ENCODE measurements at places on chromosomes 1 and 21. TPM values are rescaled to one million over a fixed set of nuclear protein-coding genes. Genes with fewer than 3 reads are reported as not detected.

DNA sequence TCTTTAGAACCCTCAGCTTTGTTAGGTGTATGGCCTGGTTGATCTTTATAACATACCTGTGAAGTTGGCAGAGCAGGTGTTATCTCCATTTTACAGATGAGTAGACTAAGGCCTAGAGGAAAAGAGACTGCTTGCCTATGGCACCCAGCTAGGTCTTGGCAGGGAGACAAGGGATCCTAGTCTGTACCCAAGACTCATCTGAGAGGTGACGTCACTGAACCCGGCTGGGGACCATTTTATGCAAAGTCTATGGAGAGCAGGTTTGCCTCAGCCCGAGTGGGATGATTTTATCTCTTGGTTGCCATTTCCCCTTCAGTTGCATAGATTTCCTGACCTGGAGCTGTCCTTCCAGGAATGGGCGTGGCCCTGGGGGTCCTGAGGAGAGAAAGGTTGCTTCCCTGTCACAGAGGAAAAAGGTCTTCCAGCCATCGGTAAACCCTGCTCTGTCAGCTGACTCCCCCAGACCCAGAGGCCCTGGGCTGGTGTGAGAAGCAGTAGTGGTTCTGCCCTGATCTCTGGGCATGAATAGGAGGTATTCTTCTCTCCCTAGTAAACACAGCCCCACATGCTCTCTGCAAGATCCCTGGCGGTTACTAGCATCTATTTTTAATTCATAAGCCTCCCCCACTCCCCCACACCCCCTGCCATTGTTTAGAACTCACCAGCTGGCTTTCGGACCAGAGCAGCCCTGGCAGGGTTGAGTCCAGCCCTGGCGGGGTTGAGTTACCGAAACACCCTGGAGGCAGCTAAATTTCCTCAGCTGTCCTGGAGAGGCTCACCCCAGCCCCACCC, 19.6 kb downstream of the TMCC2 start:
- DNase-seq = no peak

DNA sequence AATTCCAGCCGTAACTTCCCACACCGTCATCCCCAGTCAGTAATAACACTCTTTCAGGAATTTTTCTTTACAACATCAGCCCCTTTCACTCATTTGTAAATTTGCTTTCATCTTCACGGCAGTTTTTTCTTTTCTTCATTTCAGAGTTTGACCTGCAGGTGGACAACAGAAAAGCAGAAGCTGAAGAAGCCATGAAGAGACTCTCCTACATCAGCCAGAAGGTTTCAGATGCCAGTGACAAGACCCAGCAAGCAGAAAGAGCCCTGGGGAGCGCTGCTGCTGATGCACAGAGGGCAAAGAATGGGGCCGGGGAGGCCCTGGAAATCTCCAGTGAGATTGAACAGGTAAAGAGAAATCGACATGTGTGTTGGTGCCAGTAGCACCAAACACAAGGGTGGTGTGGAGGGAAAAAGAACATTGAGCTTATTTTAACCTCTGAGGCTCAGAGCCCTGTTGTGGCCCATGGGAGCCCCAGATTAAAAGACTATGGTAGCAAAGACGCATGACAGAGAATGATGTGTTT, 53.2 kb downstream of the LAMC2 start:
- no peak for DNase-seq

DNA sequence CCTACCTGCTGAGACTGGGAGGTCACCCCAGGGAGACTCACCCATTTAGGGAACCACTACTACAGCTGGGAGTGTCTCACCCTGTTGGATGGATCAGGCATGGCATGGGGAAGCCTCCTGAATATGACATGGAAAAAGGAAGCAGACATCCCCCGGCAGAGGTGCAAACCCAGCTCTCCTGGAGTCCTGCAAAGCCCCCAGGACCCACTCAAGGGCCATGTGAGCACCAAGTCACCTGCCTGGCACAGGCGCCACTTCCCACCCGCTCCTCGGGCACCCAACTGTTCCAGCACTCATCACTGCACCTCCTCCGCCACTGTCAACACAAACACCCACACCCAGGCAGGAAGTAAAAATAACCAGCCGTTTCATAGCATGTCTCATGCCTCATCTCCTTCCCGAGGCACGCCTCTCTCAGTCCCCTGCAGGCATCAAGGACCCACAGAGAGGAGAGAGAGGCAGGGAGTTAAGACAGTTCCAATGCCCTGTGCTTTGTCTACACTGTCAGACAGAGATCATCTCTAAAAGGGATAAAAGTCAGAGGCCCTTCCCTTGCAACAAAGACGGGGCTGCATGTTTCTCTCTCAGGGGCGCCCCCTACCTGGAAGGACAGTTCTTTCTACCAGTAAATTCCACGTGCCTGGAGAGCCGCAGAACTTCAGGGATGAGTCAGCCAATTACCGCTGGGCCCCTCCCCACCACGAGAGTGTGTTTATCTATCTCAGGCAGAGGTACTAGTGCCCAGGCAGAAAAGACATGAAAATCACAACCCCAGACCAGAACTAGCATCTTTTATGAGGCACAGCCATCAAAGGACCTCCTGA, 150.1 kb upstream of the SOD1 start:
- no peak for DNase-seq

DNA sequence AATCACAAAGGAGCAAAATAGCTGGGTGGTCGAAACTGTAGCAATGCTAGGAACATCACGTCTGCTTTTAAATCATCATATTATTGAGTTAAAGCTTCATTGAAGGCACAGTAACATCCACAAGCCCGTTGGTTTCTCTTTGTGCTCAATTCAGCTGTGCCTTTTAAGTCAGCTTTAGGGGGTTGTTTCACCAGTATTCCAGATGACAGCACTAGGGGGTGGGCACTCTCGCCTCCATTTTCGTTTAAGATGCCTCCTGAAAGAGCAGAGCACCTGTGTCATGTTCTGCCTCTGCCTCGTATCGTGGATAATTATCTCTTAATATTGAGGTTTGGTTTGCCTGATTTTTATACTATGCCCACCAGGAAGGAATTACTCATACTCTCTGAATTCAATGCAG, 139.8 kb upstream of the PTBP2 start:
- no peak for DNase-seq

DNA sequence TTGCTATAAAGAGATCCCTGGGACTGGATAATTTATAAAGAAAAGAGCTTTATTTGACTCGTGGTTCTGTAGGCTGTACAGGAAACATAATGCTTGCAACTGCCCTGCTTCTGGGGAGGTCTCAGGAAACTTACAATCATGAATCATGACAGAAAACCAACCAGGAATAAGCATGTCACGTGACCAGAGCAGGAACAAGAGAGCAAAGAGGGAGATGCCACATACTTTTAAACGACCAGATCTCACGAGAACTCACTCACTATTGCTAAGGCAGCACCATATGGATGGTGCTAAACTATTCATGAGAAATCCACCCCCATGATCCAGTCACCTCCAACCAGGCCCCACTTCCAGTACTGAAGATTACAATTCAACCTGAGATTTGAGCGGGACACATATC, 49.8 kb upstream of the RCC1 start:
- DNase-seq = peak; percentile 23

The PLA2G2C gene
- total RNA-seq = not detected

GRCh38 chr1:63115527-63115926, 206.8 kb upstream of the FOXD3 start:
- DNase-seq = no peak

- DNase-seq = no peak
These were observed 27.0 kb downstream of the FGGY start for GRCh38 chr1:59323879-59324278.

- peak; percentile 31 for DNase-seq
These were observed 35.2 kb upstream of the PIGV start for GRCh38 chr1:26752519-26752918.

The CLCNKB gene
- 1.6 TPM for total RNA-seq

The LAMC2 gene
- 2.0 TPM for total RNA-seq

The OR2T29 gene
- not detected for total RNA-seq

The OR2M3 gene
- not detected for total RNA-seq

DNA sequence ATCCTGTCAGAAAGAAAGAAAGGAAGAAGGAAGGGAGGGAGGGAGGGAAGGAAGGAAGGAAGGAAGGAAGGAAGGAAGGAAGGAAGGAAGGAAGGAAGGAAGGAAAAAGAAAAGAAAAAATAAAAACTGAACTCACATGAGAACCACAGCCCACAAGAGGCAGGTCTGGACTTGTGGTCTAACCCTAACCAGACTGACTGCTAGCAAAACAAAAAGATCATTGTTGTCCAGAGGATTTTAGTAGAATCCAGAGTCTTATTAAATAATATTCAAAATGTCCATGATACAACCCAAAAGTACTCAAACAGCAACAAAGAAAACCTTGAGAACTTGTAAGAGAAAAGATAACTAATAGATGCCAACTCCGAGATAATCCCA, 4.7 kb upstream of the ITGB2 start:
- DNase-seq = no peak

- no peak for DNase-seq
These were observed 220.9 kb upstream of the KCNK2 start for GRCh38 chr1:214861615-214862014.

The AKR7A3 gene
- 0.13 TPM for total RNA-seq

DNA sequence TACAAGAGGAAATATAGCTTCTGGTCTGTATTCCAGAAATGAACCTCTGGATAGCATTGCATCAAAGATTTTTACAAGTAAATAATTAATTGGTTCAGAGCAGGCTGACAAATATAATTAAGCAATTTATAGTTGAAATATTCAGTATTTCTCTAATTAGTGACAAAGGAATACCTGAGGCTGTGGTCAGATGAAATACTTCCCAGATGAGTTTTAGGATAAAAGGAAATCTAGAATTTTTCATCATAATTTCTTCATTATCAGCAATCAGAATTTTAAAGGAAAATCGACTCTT, 112.8 kb downstream of the NEK7 start:
- no peak for DNase-seq

GRCh38 chr1:188089461-188089860, 1260.7 kb downstream of the PLA2G4A start:
- no peak for DNase-seq

GRCh38 chr1:197213193-197213592, 54.9 kb upstream of the CRB1 start:
- DNase-seq = no peak

DNA sequence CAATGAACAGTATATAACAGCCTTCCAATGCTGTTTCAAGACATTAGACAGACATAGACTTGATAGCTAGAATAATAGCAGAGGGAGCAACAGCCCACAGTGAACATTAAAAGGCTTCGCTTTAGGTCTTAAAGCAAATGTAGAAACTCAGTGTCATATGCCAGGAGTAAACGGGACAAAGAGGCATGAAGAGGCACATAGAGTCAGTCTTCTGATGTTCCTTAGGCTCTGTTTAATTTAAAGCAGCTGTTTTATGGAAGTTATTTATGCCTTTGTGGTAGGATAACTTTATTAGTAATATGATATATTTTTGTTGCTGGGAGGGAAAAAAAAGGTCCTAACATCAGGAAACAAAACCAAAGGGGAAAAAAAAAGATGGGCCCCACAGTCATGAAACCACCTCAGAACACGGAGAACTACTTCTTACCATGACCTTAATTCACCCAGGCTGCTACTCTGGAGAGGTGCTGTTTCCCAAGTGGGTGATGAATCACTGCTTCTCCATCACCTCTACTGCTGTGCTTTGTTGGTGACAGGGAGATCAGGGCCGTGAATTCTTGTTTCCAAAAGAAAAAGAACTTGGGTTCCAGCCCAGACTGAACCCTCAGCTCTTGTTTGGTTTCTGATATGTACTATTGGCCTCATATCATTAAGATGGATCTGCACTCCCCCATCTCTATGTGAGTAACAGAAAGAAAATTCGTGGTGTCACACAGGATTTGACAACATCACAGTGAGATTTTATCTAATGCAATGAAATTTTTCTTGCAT, 616.9 kb downstream of the KIF26B start:
- DNase-seq = no peak

Data from heart right ventricle (tissue), 16 donors.